Caco-2 (cell line): ENCODE measurements at places on chromosomes 6 and 20. TPM values are rescaled to one million over a fixed set of nuclear protein-coding genes. Genes with fewer than 3 reads are reported as not detected.

GRCh38 chr20:50130356-50130723 is 17.4 kb upstream of the UBE2V1 start:
- peak overlapping the region; percentile 6 for H3K27ac ChIP-seq
- H3K36me3 ChIP-seq = peaks cover 11% of the 10 kb centered on the region
- H3K4me3 ChIP-seq = no peak overlapping the region
- H3K27me3 ChIP-seq = no peaks in the 10 kb centered on the region

The DLL1 gene
- 6.6 and 8.1 TPM in 2 replicates for total RNA-seq

GRCh38 chr6:112539355-112539754 is 192.2 kb downstream of the RFPL4B start:
- DNase-seq = no peak
- no peaks in the 10 kb centered on the region for H3K4me1 ChIP-seq
- no peaks in the 10 kb centered on the region for H3K27me3 ChIP-seq
- no peak overlapping the region for H3K27ac ChIP-seq
- no peak overlapping the region for H3K4me3 ChIP-seq
- H3K36me3 ChIP-seq = no peaks in the 10 kb centered on the region

The NCOA6 gene
- total RNA-seq = 65.1 and 72.7 TPM in 2 replicates

DNA sequence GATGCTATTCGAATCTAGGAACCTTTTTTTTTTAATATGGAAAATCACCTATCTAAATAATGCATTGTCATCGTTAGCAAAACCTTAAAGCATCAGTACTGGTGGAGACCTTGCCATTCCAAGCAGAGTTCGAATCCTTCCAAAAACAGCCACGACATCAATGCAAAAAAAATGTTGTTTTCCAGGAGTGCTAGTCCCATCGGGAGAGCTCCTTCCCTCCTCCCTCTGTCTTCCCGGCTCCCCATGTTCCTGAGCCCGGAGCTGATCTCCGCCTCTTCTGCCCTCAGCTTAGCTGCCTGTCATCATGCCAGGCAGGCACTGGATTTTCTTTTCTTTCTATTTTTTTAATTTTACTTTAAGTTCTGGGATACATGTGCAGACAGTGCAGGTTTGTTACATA is 153.6 kb upstream of the QKI start:
- H3K4me1 ChIP-seq = no peaks in the 10 kb centered on the region
- H3K4me3 ChIP-seq = no peak overlapping the region
- DNase-seq = no peak
- H3K27me3 ChIP-seq = no peaks in the 10 kb centered on the region
- H3K36me3 ChIP-seq = no peaks in the 10 kb centered on the region

GRCh38 chr6:127475135-127475822 is 16.1 kb upstream of the KIAA0408 start:
- no peaks in the 10 kb centered on the region for H3K27me3 ChIP-seq
- no peak overlapping the region for H3K4me3 ChIP-seq
- no peaks in the 10 kb centered on the region for H3K4me1 ChIP-seq
- H3K27ac ChIP-seq = no peak overlapping the region
- H3K36me3 ChIP-seq = no peaks in the 10 kb centered on the region
- DNase-seq = no peak

The RBPJL gene
- not detected in 2 replicates for total RNA-seq

- no peaks in the 10 kb centered on the region for H3K27me3 ChIP-seq
- no peak for DNase-seq
- H3K27ac ChIP-seq = no peak overlapping the region
- no peaks in the 10 kb centered on the region for H3K36me3 ChIP-seq
- no peaks in the 10 kb centered on the region for H3K4me1 ChIP-seq
Measured at GRCh38 chr6:72984981-72985665, 240.2 kb downstream of the KHDC1L start.

DNA sequence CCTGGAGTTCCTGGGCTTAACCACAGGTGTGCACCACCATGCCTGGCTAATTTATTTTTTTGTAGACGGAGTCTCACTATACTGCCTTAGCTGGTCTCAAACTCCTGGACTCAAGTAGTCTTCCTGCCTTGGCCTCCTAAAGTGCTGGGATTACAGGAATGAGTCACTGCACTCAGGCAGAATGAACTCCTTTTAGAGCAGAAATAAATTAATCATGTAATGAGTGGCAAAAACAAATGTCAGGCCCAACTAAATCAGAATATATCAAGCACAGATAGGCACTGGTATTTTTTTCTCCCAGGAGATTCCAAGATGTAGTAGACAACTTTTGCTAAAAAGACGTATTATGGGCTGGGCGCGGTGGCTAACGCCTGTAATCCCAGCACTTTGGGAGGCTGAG is 2.6 kb downstream of the RPS10 start:
- no peaks in the 10 kb centered on the region for H3K27me3 ChIP-seq
- no peak overlapping the region for H3K4me3 ChIP-seq
- peaks cover 7% of the 10 kb centered on the region for H3K36me3 ChIP-seq

GRCh38 chr20:37345339-37346235 is at the start of gene SRC:
SRC (plus strand) TSS chr20:37346140; CDS start chr20:37384154, 38,014 bp downstream.
- no peaks in the 10 kb centered on the region for H3K27me3 ChIP-seq
- H3K4me3 ChIP-seq = peak within 1 kb of the TSS; percentile 46

GRCh38 chr6:143093290-143093689 is 32.6 kb downstream of the AIG1 start:
- no peak overlapping the region for H3K4me3 ChIP-seq
- H3K4me1 ChIP-seq = no peaks in the 10 kb centered on the region
- H3K27ac ChIP-seq = no peak overlapping the region
- DNase-seq = no peak
- H3K36me3 ChIP-seq = no peaks in the 10 kb centered on the region
- H3K27me3 ChIP-seq = no peaks in the 10 kb centered on the region

DNA sequence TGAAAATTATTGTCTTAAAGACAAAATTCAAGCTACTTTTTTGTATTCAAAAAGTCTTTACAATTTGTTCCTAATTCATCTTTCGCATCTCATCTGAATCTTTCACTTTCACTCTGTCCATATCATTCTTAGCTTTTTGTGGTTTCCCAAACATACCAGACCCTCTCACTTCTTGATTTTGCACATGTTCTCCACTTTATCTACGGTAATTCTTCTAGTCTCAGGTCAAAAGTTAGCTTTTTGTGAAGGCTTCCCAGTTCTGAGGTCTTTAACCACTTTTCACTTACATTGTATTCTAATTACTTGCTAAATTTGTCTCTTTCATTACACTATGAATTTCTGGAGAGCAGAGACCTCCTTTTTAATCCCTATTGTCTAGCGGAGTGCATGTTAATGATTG is 34.6 kb upstream of the EPHA7 start:
- H3K36me3 ChIP-seq = no peaks in the 10 kb centered on the region
- no peaks in the 10 kb centered on the region for H3K27me3 ChIP-seq
- no peaks in the 10 kb centered on the region for H3K4me1 ChIP-seq
- H3K4me3 ChIP-seq = no peak overlapping the region
- no peak overlapping the region for H3K27ac ChIP-seq
- DNase-seq = no peak

The LY6G6C gene
- total RNA-seq = 0.88 and 1.3 TPM in 2 replicates

GRCh38 chr6:90005048-90005827 is 111.0 kb downstream of the GJA10 start:
- H3K27ac ChIP-seq = no peak overlapping the region
- no peaks in the 10 kb centered on the region for H3K27me3 ChIP-seq
- no peak overlapping the region for H3K4me3 ChIP-seq
- no peak for DNase-seq
- no peaks in the 10 kb centered on the region for H3K4me1 ChIP-seq

DNA sequence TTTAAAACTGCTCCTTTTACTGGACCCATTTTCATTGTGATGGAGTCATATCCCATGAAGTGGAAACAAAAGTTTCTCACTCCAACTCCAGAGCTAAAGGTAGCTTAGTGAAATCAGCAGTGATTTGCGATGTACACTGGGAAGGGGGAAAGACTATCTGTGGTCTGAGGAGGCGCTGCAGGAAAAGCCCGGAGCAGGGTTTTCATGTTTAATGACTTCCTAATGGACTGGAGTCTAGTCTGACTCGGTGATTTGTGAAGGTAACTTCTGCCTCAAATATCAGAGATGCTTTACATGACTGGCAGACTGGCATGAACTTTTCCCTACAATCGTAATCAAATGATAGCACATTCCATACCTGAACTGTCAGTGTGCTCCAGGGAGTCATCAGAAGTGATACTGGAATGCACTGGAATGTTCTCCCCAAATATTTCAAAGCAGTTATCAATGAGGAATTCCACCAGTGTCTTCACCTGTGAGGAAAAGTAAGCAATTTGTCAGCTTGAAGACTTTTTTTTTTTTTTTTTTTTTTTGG is 7.0 kb downstream of the TAGAP start:
- no peak overlapping the region for H3K27ac ChIP-seq
- no peaks in the 10 kb centered on the region for H3K36me3 ChIP-seq
- no peaks in the 10 kb centered on the region for H3K27me3 ChIP-seq
- no peak overlapping the region for H3K4me3 ChIP-seq

GRCh38 chr6:167449094-167449861 is 124.4 kb downstream of the TTLL2 start:
- H3K27ac ChIP-seq = no peak overlapping the region
- H3K4me1 ChIP-seq = no peaks in the 10 kb centered on the region
- no peaks in the 10 kb centered on the region for H3K36me3 ChIP-seq
- no peak overlapping the region for H3K4me3 ChIP-seq
- no peak for DNase-seq

- no peak overlapping the region for H3K27ac ChIP-seq
- peaks cover 4% of the 10 kb centered on the region for H3K36me3 ChIP-seq
- no peaks in the 10 kb centered on the region for H3K27me3 ChIP-seq
- peaks cover 20% of the 10 kb centered on the region for H3K4me1 ChIP-seq
Measured at GRCh38 chr6:170533792-170534191, 19.3 kb downstream of the PSMB1 start.

The PRRT1 gene
- total RNA-seq = 2.0 and 3.6 TPM in 2 replicates

DNA sequence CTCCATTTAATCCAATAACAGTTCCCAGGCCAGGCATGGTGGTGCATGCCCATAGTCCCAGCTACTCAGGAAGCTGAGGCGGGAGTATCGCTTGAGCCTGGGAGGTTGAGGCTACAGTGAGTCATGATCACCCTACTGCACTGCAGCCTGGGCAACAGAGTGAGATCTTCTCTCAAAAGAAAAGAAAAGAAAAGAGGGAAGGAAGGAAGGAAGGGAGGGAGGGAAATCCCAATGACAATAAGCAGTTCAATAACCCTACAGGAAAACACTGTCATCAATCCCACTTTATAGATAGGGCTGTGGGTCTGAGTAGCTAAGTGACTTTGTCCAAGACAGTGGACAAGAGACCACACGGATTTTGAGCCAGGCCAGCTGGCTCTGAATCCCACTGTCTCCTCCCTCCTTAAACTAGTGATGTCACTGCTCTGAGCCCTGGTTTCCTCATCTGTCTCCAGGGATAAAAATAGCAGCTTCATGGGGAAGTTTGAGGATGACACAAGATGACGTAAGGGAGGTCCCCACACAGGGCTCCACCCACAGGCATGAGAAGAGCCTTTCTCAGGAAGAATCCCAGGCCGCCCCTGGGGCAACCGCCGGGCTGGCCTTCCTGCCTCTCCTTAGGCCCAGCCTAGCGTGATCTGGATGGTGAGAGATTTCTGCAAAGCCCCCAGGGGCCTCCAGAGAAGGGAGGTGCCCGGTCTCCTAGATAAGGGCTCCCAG is 7.2 kb upstream of the TRIB3 start:
- peak overlapping the region; percentile 99 for H3K27ac ChIP-seq
- no peaks in the 10 kb centered on the region for H3K27me3 ChIP-seq
- peak; percentile 77 for DNase-seq
- peaks cover 56% of the 10 kb centered on the region for H3K4me1 ChIP-seq
- H3K36me3 ChIP-seq = no peaks in the 10 kb centered on the region
- H3K4me3 ChIP-seq = no peak overlapping the region

GRCh38 chr20:39974966-39975501 is 714.0 kb downstream of the MAFB start:
- H3K36me3 ChIP-seq = no peaks in the 10 kb centered on the region
- H3K27ac ChIP-seq = no peak overlapping the region
- H3K4me3 ChIP-seq = no peak overlapping the region
- no peak for DNase-seq
- no peaks in the 10 kb centered on the region for H3K4me1 ChIP-seq
- H3K27me3 ChIP-seq = no peaks in the 10 kb centered on the region

The DEFB132 gene
- not detected in 2 replicates for total RNA-seq

The PAX1 gene
- not detected in 2 replicates for total RNA-seq

DNA sequence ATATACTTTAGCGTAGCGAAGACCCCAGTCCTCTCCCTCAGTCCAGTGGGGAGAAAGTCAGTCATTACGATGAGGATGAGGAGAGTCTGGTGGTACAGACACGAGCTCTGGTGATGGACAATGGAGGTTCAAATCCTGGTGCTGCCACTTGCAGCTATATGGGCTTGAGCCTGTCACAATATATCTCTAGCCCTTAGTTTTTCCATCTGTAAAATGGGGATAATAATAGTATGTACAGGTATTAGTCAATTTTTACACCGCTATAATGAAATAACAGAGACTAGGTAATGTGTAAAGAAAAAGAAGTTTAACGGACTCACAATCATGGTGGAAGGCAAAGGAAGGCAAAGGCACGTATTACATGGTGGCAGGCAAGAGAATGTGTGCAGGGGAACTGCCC is 237.9 kb downstream of the BCAS1 start:
- H3K27me3 ChIP-seq = no peaks in the 10 kb centered on the region
- no peak overlapping the region for H3K4me3 ChIP-seq
- H3K4me1 ChIP-seq = peaks cover 41% of the 10 kb centered on the region
- H3K36me3 ChIP-seq = no peaks in the 10 kb centered on the region
- DNase-seq = no peak
- H3K27ac ChIP-seq = no peak overlapping the region

GRCh38 chr20:36784900-36785299 is 11.3 kb upstream of the DSN1 start:
- no peaks in the 10 kb centered on the region for H3K27me3 ChIP-seq
- H3K36me3 ChIP-seq = 0 out of 2 replicates have a peak, but pooled peaks cover 5% of the 10 kb centered on the region
- no peak overlapping the region for H3K4me3 ChIP-seq
- DNase-seq = no peak
- H3K4me1 ChIP-seq = no peaks in the 10 kb centered on the region

- no peak overlapping the region for H3K4me3 ChIP-seq
- 0 out of 2 replicates have a peak, but pooled peaks cover 6% of the 10 kb centered on the region for H3K4me1 ChIP-seq
- no peaks in the 10 kb centered on the region for H3K27me3 ChIP-seq
- no peak for DNase-seq
Measured at GRCh38 chr6:166379800-166380199, 2.9 kb downstream of the MPC1 start.

DNA sequence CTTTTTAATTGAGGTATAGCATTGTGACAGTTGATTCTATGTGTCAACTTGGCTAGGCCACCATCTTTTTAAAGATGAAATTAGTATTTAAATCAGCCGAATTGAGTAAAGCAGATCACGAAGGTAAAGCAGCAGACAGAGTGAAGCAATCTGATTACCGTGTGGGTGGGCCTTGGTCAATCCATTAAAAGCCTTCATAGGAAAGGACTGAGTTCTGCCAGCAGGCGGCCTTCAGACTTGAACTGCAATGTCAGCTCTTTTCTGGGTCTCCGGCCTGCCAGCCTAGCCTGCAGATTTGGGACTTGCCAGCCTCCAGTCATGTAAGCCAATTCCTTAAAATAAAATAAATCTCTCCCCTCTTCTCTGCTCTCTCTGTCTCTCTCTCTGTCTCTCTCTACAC is 22.4 kb upstream of the TGM2 start:
- peaks cover 14% of the 10 kb centered on the region for H3K4me1 ChIP-seq
- no peaks in the 10 kb centered on the region for H3K36me3 ChIP-seq
- no peak overlapping the region for H3K27ac ChIP-seq

- no peak overlapping the region for H3K4me3 ChIP-seq
- H3K27me3 ChIP-seq = no peaks in the 10 kb centered on the region; the same call in 1 of the 2 replicates
- 0 out of 2 replicates have a peak, but pooled peaks cover 8% of the 10 kb centered on the region for H3K4me1 ChIP-seq
- H3K36me3 ChIP-seq = no peaks in the 10 kb centered on the region
- H3K27ac ChIP-seq = no peak overlapping the region
Measured at GRCh38 chr20:48904566-48905296, 16.8 kb upstream of the ARFGEF2 start.

GRCh38 chr6:110590821-110591351 is 114.5 kb upstream of the SLC22A16 start:
- H3K27me3 ChIP-seq = no peaks in the 10 kb centered on the region
- H3K4me1 ChIP-seq = no peaks in the 10 kb centered on the region
- no peak overlapping the region for H3K4me3 ChIP-seq
- H3K27ac ChIP-seq = no peak overlapping the region
- H3K36me3 ChIP-seq = no peaks in the 10 kb centered on the region
